Activated T-helper 1 cell treated with anti-CD3 and anti-CD28 coated beads, Interleukin-12 subunit alpha, Interleukin-12 subunit beta, Interleukin-2, Interleukin-4 antibody, amounts not matched to agents 30 ng/mL and 10 ng/mL and 1 ng/mL, durations not matched to agents 14 hours and 24 hours and 36 hours (primary cell): ENCODE measurements at places on chromosomes 6 and 20. TPM values are rescaled to one million over a fixed set of nuclear protein-coding genes. Genes with fewer than 3 reads are reported as not detected.

Gene ABHD12
- total RNA-seq, result 37.0 and 37.6 TPM in 2 replicates

Gene CST3
- total RNA-seq, result 0.31 and 0.61 TPM in 2 replicates

Gene DEFB132
- not detected in 2 replicates for total RNA-seq

Gene IL20RA
- total RNA-seq, result not detected in 2 replicates
